ENCODE measurements at places on chromosomes 2 and 18.

DNA sequence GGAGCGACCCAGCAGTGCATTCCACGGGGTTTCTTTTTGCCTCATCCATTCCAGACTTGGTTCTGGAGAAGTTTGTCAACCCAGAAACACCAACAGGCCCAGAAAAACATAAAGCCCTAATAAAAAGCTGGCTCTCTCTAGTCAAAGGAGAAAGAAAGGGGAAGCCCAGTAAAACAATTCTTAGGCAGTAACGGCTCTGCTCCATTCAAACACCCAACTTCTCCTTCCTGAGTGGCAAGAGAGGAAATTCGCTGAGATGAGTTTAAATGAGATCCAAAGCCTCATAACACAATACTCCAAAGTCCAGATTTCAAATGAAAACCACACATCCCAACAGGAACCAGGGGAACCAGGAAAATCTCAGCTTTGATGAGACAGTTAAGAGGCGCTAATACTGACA, 179.9 kb downstream of the RPIA start:
- no peak for DNase-seq

GRCh38 chr18:23776306-23776705, 87.1 kb downstream of the LAMA3 start:
- DNase-seq: no peak

DNA sequence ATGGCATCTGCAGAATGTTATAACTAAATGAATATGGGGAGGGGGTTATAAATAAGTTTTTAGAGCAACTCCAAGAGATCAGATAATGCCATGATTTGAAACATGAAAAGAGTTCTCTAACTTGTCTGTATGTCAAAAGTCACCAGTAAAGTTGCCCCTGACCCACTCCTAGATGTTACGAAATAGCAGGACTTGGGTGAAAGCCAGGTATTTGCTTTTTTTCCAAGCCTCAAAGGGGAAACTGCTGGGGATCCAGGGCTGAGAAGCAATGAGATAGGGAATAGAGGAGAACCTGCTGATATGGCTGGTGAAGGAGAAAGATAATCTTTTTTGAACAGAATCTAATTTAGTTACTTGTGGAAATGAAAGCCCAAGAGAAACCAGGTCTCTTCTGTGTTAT, 191.5 kb upstream of the CDH20 start:
- no peak for DNase-seq

DNA sequence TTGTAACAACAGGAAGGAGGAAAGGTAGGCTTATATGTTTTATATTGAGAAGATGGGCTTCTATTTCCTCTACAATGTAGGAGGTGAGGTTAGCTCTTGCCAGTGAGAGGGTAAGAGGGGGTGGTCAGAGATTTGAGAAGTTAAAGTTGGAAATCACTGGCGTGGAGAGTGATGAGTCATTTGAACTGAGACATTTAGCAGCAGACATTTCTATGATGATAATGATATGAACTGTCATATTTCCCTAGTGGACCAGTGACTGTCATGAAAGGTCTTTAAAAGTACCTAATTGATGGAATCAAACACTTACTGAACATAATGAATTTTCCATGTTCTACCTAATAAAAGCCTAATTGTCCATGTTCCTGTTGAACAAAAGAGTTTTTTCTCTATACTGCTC, 126.1 kb downstream of the FAM161A start:
- no peak for DNase-seq

- no peak for DNase-seq
Observed at GRCh38 chr2:60555783-60556139, 2.3 kb upstream of the BCL11A start.
